ENCODE measurements at places on chromosomes 3 and 15.

- no peak for DNase-seq
Observed at GRCh38 chr3:22916933-22917332, 286.2 kb upstream of the UBE2E2 start.

DNA sequence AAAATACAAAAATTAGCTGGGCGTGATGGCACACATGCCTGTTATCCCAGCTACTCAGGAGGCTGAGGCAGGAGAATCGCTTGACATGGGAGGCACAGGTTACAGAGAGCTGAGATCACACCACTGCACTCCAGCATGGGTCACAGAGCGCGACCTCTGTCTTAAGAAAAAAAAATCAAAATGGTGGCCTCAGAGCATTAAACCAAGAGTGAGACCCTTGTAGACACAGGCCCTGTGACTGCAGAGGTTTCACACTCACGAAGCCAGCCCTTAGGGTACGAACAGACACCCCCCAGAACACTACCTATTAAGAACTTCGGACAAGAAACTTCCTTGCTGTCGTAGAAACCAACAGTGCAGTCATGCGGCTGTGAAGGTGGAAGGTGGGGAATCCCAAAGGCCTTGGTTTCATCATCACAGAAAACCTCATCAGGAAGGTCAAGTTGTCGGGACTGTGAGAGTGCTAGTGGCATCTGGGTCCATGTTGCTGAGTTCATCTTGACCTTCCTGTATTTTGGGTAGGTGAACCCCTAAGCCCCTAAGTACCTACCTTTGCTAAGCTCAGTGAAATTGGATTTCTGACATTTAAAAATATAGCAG lies 4.8 kb upstream of the PDE8A start:
- no peak for DNase-seq

- DNase-seq: no peak
Observed at GRCh38 chr15:66714543-66714981, 12.5 kb downstream of the SMAD6 start.

DNA sequence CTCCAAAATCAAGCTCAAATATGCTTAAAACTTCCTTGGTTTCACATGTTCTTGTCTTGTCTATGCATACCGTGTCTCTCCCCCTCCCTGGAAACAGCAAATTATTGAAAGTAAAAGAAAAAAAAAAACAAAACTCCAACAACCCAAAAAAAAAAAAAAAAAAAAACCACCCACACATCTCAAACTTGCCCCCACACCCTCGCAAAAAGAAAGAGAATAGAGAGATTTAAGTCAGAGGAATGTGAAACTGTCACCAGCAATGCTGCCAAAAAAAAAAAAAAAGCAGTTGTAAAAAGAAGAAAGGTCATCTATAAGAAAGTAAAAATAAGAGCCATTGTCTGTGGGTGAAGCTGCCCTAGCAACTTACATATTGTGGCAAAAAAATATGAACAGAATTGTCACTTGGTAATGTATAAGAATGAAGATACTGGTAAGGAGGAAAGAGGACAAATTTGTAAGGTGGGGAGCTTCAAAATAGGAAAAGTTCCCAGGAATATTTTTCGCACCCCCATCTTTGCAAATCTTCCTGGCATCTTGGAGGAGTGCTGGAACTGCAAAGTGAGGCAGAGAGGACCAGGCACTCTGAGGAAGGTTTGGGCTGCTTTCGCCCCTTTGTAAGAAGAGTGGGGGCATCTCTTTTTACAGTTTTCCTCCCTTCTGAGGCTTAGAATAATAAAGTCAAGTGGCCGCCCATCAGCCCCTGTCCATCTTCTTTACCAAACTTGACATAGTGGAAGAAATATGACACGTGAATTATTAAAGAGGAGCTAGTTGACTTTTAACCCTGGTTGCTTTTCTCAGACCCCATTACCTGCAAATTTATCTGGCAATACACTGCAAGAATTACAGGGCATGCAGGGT lies 81.8 kb downstream of the NR2F2 start:
- no peak for DNase-seq

DNA sequence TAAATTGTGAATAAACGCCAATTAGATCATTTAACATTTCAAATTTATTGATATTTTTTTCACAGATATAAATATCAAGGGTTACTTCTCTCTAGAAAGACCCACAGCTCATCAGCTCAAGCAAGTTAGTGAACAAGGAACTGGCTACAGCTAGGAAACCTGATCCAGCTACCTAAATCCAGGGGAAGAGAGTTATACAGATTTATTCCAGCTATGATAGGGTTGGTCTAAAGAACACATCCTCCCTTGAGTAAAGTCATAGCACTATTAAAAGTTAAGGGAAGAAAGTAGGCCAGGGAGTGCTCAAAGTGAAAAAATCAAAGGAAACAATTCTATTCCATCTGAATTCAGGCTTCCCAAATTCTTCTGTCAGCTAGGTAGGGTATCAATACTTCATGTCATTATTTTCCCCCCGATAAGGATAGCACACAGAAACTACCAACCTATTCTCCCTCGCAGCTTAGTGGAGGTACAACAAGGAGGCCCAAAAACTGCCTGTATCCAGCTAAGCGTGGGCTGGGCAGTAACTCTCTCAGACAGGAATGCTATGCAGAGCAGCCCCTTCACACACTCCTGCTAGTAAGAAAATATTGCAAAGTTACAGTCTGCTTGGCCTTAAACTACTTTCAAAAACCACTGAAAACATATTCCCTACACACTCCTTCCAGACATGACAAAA lies 44.0 kb downstream of the DCUN1D1 start:
- no peak for DNase-seq

- DNase-seq: no peak
Observed at GRCh38 chr15:74548241-74548640, 7.2 kb downstream of the ARID3B start.

GRCh38 chr3:9077029-9077428 lies 113.8 kb upstream of the RAD18 start:
- DNase-seq: no peak
